ENCODE measurements at places on chromosomes 3 and 15. TPM values are rescaled to one million over a fixed set of nuclear protein-coding genes. Genes with fewer than 3 reads are reported as not detected.

GRCh38 chr3:129855832-129856419 lies 37.6 kb downstream of the TMCC1 start:
- no peak for DNase-seq

GRCh38 chr15:40538976-40539375 lies 25.9 kb downstream of the CCDC32 start:
- DNase-seq: no peak

DNA sequence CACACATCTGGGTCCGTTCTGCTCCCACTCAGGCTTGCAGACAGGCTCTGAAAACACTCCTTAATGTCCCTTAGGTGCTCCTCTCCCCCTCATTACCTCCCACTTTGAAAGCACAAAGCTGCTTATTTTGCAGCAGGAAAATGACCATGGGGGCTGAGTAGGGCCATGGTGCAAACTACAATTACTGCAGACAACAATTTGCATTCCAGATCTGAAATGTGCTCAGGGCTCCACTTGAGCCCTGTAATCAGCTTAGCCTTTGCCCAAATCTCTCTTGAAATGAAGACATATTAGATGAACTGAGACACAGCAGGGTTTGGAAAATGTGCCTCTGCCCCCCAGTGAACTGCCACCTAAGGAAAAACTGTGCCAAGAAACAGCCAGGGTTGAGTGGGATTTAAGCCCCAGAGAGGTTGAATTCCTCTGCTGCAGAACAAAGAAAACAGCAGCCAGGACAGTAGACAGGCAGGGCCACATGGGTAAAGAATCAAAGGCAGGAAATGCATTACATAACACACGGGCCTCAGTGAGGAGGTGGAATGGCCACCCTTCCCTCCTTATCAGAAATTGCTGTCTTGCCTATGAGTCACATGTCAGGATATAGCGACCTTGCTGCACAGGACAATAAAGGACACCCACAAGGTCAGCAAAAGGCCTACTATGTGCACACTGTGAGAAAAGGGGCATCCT lies 126.8 kb upstream of the ARHGEF3 start:
- no peak for DNase-seq

- DNase-seq: no peak
Observed at GRCh38 chr3:186843039-186843432, 526 bp downstream of the ADIPOQ start.

DNA sequence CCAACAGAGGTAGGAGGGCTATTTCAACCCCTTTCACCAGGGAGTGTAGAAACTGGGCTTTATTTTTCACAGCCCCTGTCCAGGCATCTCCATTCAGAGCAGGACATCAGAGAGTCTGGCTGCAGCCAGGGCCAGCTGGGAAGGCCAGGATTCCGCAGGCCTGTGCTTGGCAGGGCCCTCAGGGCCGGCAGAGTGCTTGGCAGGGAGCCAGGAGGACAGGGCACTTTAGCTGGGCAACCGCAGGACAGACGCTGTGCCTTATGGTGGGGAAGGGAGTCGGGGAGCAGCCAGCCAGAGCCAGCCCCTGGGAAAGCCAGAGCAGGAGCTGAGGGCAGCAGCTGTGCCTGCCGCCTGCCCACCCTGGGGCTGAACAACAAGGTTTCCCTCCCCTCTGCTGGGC lies 34.5 kb upstream of the IQCF6 start:
- DNase-seq: peak; percentile 3

DNA sequence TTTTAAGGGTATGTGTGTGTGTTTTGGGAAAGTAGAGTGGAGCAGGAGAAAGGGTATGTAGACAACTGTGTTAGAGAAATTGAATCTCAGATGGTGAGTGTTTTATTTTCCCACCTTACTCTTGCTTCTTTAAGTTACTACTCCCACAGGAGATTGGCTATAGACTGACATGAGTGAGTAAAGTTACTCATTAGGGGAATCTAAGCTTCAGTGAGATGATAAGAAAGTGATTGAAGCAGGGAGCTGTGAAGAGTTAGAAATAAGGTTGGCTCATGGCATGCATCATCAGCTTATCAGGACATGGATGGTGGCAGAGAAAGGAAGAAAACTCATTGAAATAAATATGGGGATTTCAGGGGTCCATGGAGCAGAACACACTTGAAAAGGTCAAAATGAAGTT lies 88.9 kb downstream of the MBNL1 start:
- DNase-seq: no peak

- DNase-seq: no peak
Observed at GRCh38 chr15:89377842-89378295, 43.2 kb upstream of the POLG start.

DNA sequence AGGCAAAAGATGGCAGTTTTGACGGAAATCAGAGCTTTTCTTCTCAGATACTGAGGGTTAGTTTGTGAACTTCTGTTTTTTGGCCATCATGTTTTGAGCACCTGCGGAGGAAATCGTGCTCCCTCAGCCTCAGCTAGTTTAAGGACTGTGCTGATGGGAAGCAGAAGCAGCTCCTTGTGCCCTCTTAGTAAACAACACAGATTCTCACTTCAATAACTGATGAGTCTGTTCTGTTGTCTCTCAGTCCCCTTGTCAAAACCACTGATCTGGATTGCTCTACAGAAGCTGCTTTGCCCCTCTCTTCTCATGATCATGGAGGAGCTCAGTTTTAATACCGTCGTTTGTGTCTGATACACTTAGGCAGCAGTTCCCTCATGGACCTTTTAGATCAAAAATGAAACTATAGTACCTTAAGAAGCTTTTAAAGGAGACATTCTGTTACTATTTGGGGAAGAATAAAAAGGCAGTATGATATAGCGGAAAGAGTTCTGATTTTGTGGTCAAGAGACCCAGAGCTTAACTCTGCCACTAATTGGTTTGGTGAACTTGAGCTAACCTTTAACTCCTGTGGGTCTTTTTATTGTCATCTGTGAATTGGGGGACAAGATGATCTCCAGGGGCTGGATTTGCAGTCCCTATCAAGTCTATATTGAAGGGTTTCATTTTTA lies 152.6 kb downstream of the BBX start:
- DNase-seq: no peak

DNA sequence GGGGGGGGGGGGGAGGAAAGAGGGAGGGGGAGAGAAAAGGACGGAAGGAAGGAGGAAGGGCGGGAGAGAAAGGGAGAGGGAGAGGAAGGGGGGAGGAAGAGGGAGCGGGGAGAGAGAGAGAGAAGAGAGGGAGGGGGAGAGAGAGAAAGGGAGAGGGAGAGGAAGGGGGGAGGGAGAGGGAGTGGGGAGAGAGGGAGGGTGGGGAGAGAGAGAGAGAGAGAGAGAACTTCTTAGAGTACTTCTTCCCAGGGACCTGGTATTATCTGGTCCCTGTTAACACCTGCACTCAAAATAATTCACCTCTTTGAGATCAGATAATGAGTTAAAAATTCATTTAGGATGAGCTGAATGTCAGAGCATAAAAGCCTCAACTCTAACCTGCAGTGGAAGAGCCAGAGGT lies 1.1 kb downstream of the SEC13 start:
- no peak for DNase-seq

GRCh38 chr15:40623361-40623760 lies 29.3 kb downstream of the KNL1 start:
- DNase-seq: no peak

DNA sequence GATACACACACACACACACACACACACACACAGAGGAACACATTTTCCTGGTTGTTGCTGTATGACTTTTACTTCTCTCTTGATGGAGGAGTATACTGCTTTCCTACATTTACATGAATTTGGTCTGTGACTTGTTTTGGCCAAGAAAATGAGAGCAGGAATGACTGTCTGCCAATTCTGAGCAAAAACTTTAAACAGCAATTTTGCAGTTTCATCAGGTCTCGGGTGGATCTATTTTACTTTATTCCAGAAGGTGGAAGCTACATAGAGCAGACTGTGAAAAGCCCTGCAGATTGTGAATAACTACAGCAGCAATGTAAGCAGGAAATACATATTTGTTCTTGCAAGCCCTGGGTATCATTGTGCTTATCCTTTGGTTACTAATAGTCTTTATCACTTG lies 1350.0 kb upstream of the EPHA6 start:
- DNase-seq: no peak

- no peak for DNase-seq
Observed at GRCh38 chr3:16790432-16791400, 94.0 kb upstream of the PLCL2 start.

GRCh38 chr3:101279765-101280385 lies 40.5 kb downstream of the IMPG2 start:
- no peak for DNase-seq

GRCh38 chr15:80709542-80709941 lies 14.4 kb downstream of the ABHD17C start:
- no peak for DNase-seq

DNA sequence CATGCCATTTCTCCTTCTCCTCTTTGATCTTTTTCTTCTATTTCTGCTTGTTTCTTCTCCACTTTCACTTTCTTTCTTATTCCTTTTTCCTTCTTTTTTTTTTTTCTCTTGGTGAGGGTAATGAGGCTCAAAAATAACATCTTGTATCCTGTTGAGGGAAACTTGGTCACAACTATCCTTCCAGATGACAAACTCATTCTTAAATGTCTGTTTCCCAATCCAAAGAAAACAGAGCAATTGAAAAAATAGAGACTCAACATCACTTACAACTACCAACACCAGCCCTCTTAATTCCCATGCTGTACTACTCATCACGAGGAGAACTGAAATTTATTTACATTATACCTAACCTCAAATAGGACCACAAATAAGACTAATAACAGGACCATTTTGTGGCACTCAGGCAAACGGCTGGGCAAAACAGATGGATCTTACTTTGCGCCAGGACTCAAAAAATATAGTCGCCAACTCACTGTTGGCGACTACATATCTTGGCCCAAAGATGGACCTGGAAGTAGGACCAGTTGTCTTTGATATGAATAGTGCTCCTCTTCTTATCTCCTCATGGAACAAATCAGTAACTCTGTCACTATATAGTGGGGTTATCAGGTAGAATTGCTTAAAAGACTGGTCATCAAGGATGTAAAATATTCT lies 343.9 kb downstream of the ZBTB20 start:
- no peak for DNase-seq

GRCh38 chr15:83198476-83198875 lies 9.1 kb downstream of the HDGFL3 start:
- no peak for DNase-seq

DNA sequence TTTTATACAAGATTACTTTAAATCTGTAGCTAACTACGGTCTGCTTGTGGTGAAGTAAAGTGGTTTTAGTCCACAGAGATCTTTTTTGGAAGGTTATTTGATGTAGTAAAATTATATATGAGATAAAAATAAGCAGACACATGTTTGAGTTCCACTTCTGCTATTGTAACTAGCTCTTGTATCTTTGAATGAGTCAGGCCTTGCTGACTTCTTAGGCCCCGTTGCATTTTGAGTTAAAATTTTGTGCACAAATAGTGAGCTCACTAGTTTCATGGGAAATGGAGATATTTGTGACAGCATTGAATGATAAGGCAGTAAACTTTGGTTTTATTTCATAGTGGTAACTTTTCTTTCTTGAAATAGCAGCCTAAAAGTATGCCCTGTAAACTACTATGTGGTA lies 42.6 kb downstream of the ARIH1 start:
- no peak for DNase-seq

DNA sequence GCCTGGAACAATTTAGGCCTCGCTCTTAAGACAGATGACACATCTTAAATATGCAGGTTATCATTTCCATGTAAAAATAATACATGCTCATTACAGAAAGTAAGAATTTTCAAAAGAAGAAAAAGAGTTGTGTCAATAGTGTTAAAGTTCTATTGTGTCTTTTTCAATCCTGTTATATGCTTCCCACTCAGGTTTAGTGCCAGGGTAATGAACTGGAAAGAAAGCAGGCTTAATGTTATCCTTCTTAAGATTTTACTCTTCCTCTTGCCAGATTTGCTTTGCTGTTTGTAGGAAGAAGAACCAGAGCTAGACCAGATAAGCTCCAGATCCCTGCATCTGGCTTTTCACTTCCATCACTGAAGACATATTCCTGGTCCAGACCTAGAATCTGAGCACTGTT lies 128.6 kb downstream of the TPRG1 start:
- DNase-seq: no peak

- DNase-seq: no peak
Observed at GRCh38 chr15:70222606-70223005, 124.9 kb upstream of the TLE3 start.

GRCh38 chr3:47404955-47405790 lies 24.4 kb downstream of the PTPN23 start:
- DNase-seq: peak; percentile 30

GRCh38 chr3:98545940-98546339 lies 14.2 kb downstream of the GPR15 start:
- no peak for DNase-seq

- peak; percentile 72 for DNase-seq
Observed at GRCh38 chr15:38252481-38253350, at the start of gene SPRED1. Gene SPRED1, plus strand, starts transcription at chr15:38252836. Its CDS starts 350 bp downstream, at chr15:38253186.

DNA sequence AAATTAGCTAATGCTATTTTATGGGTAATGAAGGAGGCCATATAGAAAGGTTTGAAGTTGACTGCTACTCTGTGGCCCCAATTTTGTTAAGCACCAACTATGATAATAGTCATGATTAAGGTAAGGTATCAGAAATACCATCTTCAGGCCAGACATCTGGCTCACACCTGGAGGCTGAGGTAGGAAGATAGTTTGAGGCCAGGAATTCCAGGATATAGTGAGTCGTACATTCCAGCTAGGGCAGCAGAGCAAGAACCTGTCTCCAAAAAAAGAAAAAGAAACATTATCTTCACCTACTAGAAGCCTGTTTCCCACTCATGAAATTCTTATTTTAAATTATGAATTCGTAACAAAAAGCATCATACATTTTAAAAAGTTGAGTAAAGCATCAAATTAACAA lies 64.4 kb downstream of the LRRC28 start:
- DNase-seq: no peak

DNA sequence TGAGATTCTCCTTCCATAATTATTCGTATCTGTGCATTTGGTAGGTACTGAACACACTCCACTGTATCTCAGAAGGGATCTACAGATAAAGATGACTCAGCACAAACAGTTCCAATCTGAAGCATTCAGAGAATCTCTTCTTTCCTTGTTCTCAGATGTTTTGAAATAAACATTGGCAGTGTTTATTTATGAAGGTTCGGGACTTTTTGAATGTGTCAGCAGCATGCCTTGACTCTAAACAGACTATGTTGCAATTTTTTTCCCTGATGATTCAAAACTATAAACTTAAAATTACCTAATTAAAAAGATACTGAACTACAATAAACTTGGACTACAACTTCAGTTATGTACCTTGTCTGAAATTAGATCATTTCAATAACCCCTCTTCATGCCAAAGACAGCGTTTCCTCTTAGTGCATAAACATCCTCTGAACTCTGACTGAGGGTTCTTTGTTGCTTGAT lies 612.9 kb upstream of the TBL1XR1 start:
- no peak for DNase-seq

DNA sequence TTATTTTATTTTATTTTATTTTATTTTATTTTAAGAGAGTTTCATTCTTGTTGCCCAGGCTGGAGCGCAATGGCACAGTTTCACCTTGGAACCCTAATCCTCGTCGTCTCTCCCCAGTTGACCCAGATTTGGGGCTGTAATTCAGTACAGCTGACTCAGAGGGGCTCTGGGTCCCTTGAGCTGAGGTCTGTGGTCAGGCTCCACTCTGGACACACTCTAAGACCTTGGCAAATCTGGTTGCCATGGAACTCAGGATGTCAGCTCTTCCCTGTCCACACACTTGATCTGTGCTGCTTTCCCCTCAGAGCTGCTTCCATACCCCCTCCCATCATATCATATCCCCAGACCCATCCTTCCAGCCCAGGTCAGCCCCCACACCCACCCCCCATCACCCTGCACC lies 675 bp upstream of the CYP11A1 start:
- DNase-seq: no peak

The SV2B gene
- not detected for total RNA-seq

The CLSTN2 gene
- 0.64 TPM for total RNA-seq

The ATP2C1 gene
- 31.0 TPM for total RNA-seq

The SLC22A14 gene
- total RNA-seq: not detected

The ADIPOQ gene
- not detected for total RNA-seq
